Mesothelial cell of epicardium (in vitro differentiated cells): ENCODE measurements at places on chromosomes 3 and 15.

DNA sequence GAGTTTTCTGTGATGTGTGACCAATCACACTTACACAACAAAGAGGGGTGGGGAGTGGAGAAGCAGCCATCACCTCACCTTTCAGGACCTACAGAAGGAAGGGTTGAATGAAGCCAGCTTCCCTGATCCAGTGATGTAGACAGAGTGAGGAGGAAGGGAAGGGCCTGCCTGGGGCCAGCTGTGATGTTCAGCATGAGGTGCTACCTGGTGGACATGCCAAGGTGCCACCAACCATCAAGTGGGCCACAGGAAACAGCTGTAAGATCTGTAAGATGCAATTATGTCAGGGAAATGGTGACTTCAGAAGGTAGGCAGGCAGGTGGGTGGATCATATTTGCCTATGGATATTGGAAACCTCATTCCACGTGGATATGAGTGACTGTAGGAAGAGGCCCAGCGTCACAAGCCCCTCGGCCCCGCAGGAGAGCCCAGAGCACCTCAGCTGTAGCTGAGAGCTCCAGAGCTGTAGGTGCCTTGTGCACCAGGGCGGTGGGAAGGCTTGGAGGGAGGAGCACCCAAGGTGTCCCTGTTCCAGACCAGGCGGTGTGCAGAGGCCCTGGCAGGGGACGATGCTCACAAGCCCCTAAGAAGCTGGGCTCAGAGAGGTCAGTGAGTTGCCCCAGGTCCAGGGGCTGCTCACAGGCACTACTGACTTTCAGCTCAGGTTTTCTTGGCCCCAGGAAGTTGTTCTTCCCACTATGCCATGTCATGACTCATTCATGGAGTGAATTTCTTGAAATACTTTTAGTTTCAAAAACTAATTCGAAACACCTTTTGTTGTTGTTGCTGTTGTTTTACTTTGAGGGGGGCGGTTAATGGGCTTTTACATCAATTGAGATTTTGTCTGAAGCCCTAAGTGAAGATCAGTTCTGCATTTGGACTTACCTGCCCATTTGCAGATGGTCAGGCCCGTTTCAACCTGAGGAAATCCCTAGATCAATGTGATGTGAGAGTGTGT, 94.2 kb upstream of the ALDH1A3 start:
- peaks cover 14% of the 10 kb centered on the region for H3K27me3 ChIP-seq
- H3K36me3 ChIP-seq, result no peaks in the 10 kb centered on the region
- H3K4me3 ChIP-seq, result no peak overlapping the region
- H3K4me1 ChIP-seq, result no peaks in the 10 kb centered on the region
- no peak for DNase-seq
- H3K27ac ChIP-seq, result no peak overlapping the region

GRCh38 chr15:27906802-27907201, 192.3 kb downstream of the OCA2 start:
- no peaks in the 10 kb centered on the region for H3K36me3 ChIP-seq
- no peaks in the 10 kb centered on the region for H3K4me1 ChIP-seq
- DNase-seq, result no peak
- H3K27ac ChIP-seq, result no peak overlapping the region
- no peak overlapping the region for H3K4me3 ChIP-seq

- peaks cover 52% of the 10 kb centered on the region for H3K36me3 ChIP-seq
- no peak overlapping the region for H3K27ac ChIP-seq
- no peaks in the 10 kb centered on the region for H3K4me1 ChIP-seq
- H3K4me3 ChIP-seq, result no peak overlapping the region
These were observed 34.4 kb downstream of the UBR1 start for GRCh38 chr15:43071451-43071850.

DNA sequence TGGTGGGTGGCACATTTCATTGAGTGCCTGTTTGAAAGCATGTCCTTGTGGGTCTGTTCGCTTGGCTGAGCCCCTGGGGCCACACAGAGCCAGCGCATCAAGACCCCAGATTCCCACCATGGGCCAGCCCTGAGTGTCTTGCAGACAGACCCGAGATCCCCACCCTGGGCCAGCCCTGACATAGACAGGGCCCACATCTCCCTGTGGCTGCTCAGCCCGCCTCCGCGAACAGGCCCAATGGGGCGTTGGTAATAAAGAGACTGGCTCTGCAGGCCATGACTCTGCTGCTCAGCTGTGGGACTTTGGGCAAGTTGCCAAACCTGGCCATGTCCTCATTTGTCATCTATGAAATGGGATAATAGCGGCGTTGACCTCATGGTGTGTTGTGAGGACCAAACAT, 22.6 kb downstream of the FAH start:
- H3K4me1 ChIP-seq, result no peaks in the 10 kb centered on the region
- no peak overlapping the region for H3K27ac ChIP-seq
- no peak for DNase-seq
- H3K27me3 ChIP-seq, result no peaks in the 10 kb centered on the region
- H3K4me3 ChIP-seq, result no peak overlapping the region
- peaks cover 35% of the 10 kb centered on the region for H3K36me3 ChIP-seq

DNA sequence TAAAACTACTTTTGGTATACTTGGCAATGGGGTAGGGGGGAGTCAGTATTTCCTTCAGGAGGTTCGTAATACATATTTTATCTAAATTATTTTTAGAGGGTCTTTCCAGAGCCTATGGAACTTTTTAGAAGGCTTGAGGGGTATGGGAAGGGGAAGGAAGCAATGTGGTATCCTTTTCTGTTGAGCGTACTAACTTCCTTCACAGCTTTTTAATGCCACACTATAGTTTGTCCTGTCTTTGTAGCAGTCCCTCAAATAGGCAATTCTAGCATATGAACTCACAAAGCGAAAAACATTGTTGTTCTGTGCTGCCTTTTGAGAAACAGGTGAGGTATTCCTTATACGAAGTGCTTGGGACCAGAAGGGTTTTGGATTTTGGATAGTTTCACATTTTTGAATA, 22.3 kb upstream of the P2RY13 start:
- no peak overlapping the region for H3K4me3 ChIP-seq
- no peak overlapping the region for H3K27ac ChIP-seq
- no peak for DNase-seq
- H3K4me1 ChIP-seq, result no peaks in the 10 kb centered on the region
- H3K36me3 ChIP-seq, result no peaks in the 10 kb centered on the region

DNA sequence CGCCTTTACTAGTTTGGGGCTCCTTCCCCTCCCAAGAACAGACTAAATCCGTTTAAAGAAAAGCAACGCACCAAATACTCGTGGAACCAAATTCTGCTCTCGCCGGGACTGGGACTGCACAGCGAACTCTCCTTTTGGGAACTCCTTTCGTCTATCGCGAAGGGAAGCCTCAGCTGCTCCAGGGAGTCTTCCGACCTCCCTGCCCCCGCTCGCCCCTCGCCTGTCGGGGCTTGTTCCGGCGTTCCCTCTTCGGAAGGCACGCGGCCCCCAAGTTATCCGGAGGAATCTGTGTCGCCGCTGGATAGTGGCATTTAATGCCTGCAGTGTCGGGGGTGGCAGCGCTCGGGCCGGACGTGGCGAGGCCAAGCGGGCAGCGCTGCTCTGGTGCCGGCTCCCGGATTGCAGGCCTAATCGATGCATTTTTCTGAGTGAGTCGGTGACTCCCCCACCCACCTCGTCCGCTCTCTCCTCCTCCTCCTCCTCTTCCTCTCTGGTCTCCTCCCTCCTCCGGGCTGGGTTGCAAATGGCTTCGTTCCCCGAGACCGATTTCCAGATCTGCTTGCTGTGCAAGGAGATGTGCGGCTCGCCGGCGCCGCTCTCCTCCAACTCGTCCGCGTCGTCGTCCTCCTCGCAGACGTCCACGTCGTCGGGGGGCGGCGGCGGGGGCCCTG, at the start of gene TRIM71:
TRIM71 (plus strand) TSS at position 440 of the 671 bp plus-strand sequence; CDS start at position 524, 84 bp downstream.
- peak within 1 kb of the TSS; percentile 81 for H3K4me3 ChIP-seq
- no peaks in the 10 kb centered on the region for H3K36me3 ChIP-seq
- peak; percentile 47 for DNase-seq
- peak within 1 kb of the TSS; percentile 64 for H3K27ac ChIP-seq

DNA sequence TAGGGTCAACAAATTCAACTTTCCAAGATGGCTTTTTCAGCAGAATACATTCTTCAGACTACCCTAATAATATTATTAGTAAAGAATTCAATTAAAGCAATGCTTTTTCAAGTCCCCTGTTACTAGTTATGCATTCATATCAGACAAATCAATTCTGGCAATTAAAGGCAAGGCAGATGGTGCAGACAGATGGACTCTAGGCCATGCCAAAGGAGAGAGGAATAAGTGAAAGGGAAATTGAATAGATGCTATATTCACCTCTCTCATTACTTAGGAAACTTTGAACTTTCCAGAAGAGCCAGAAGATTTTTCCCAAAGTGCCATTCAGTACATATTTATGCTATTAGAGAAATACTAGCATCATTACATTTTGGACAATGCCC, 487.7 kb upstream of the RASGRP1 start:
- no peak overlapping the region for H3K27ac ChIP-seq
- H3K4me3 ChIP-seq, result no peak overlapping the region
- peaks cover 8% of the 10 kb centered on the region for H3K36me3 ChIP-seq
- no peak for DNase-seq

GRCh38 chr3:120440001-120440703, 10.6 kb downstream of the FSTL1 start:
- peaks cover 64% of the 10 kb centered on the region for H3K4me1 ChIP-seq
- no peaks in the 10 kb centered on the region for H3K27me3 ChIP-seq
- no peak for DNase-seq
- peaks cover 17% of the 10 kb centered on the region for H3K36me3 ChIP-seq
- H3K4me3 ChIP-seq, result no peak overlapping the region

DNA sequence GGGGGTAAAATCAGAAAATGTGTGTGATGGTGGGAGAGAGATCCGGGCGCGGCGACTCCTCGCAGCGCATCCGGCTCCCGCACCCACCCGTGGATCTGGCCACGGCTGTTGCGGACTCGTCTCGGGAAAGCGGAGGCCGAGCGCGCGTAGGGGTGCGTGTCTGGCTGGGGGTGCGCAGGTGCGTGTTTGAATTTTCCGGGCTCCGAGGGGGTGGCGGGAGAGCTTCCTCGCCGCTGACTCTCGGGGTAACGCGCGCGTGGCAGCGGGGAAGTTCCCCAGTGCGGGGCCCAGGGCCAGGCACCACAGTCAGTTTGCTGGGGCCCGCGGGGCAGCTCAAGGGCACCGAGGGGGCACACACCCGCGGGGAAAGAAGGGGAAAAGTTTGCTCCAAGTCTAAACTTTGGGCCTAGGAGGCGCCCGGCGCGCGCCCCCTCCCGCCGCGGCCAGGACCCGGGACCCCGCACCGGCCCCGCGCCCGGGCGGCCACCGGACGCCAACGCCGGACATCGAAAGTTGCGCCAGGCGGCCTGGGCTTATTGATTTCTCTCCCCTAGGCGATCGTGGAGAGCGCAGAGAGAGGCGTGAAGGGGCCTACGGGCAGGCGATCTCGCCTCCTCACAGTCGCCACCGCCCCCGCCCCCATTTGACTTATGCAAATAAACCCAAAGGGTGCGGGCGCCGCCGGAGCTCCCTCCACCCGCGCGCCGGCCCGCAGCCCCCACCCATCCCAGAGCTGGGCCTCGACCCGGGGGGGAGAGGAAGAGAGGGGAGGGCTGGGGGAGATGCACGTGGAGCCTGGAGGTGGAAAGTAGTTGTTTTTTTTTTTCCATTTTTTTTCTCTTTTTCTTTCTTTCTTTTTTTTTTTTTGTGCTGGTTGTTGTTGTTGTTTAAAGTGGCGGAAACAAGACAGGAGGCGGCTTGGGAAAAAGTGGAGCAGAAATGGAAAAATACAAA, 639 bp downstream of the FOXP1 start:
- H3K4me1 ChIP-seq, result peaks cover 59% of the 10 kb centered on the region
- H3K4me3 ChIP-seq, result peak overlapping the region; percentile 85
- peak overlapping the region; percentile 99 for H3K27ac ChIP-seq
- H3K36me3 ChIP-seq, result no peaks in the 10 kb centered on the region
- DNase-seq, result peak; percentile 73

DNA sequence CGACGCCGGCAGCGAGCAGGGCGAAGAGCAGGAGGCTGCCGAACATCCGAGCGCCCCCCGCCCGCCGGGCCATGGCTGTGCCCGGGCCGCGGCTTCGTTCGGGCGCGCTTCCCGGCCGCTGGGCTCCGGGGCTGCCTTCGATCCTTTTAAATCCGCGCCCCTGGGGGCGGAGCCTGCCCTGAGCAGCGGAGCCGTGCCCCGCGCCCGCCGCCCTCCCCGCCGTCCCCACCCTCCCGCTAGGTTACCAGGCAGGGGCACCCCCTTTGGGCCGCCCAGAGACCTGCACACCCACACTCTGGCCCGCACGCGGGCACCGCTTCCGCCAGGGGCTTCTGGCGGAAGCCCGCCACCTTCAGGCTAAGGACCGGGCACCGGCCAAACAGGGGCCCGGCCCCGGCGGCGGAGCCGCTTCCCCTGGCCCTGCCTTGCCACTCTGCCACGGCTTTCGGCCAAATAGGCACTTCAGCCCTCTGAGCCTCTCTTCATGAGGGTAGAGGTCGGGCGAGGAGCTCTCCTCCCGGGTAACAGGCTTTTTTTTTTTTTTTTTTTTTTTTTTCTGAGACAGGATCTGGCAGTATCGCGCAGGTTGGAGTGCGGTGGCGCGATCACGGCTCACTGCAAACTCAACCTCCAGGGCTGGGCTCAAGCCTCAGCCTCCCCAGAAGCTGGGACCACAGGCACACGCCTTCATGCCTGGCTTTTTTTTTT, at the start of gene NMB:
NMB (minus strand) TSS at position 120 of the 708 bp plus-strand sequence; CDS start at position 73, 47 bp downstream.
- H3K27ac ChIP-seq, result peak within 1 kb of the TSS; percentile 73
- peaks cover 5% of the 10 kb centered on the region for H3K27me3 ChIP-seq
- peaks cover 25% of the 10 kb centered on the region for H3K4me1 ChIP-seq
- H3K36me3 ChIP-seq, result no peaks in the 10 kb centered on the region

DNA sequence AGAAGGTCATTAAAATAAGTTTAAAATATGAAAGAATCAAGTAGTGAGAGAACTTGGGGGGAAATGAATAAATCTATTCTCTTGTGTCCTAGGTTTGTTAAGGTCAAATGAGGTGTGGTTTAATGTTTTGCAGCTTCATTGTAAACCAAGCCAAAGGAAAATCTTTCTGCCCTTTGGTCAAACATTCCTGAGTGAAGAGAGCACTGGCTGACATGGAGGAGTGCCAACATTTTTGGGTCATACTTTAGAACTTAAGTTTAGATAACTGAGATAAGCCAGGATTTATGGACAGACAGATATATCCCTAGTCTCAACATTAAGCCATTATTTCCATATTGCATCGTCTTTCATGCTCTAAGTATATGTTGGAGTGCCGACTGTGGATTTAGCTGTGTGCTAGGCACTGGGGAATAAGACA, 66.4 kb downstream of the PTPRG start:
- no peaks in the 10 kb centered on the region for H3K27me3 ChIP-seq
- peak overlapping the region; percentile 41 for H3K27ac ChIP-seq
- no peak overlapping the region for H3K4me3 ChIP-seq

- H3K4me1 ChIP-seq, result peaks cover 7% of the 10 kb centered on the region
- H3K4me3 ChIP-seq, result peak overlapping the region; percentile 43
- peaks cover 70% of the 10 kb centered on the region for H3K27me3 ChIP-seq
- peak; percentile 83 for DNase-seq
- no peak overlapping the region for H3K27ac ChIP-seq
These were observed 106.4 kb downstream of the FBLN2 start for GRCh38 chr3:13655061-13655913.

DNA sequence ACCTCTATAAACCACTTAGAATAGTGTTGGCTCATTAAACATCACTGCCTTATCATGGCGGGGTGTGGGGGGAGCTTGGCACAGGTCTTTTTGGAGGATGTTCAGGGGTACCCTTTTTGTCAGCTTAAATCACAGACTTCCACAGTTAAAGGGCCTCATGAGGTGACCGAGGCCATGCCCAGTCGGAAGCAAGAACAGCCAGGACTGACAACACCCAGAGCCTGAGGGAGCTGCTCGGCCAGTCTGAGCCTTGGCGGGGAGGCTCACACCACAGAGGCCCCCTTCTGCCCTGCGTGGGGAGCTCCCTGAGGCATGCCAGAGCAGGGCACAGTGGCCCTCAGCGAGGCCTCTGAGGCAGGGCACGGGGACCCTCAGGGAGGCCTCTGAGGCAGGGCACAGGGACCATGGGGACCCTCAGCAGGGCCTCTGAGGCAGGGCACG, 49.5 kb downstream of the UMPS start:
- H3K27me3 ChIP-seq, result no peaks in the 10 kb centered on the region
- H3K36me3 ChIP-seq, result no peaks in the 10 kb centered on the region
- peaks cover 44% of the 10 kb centered on the region for H3K4me1 ChIP-seq
- peak overlapping the region; percentile 28 for H3K27ac ChIP-seq
